Activated effector memory CD4-positive, alpha-beta T cell treated with anti-CD3 and anti-CD28 coated beads, Interleukin-2, amount 50 U/mL, for 16 hours (primary cell): ENCODE measurements at places on chromosomes 7 and 10.

DNA sequence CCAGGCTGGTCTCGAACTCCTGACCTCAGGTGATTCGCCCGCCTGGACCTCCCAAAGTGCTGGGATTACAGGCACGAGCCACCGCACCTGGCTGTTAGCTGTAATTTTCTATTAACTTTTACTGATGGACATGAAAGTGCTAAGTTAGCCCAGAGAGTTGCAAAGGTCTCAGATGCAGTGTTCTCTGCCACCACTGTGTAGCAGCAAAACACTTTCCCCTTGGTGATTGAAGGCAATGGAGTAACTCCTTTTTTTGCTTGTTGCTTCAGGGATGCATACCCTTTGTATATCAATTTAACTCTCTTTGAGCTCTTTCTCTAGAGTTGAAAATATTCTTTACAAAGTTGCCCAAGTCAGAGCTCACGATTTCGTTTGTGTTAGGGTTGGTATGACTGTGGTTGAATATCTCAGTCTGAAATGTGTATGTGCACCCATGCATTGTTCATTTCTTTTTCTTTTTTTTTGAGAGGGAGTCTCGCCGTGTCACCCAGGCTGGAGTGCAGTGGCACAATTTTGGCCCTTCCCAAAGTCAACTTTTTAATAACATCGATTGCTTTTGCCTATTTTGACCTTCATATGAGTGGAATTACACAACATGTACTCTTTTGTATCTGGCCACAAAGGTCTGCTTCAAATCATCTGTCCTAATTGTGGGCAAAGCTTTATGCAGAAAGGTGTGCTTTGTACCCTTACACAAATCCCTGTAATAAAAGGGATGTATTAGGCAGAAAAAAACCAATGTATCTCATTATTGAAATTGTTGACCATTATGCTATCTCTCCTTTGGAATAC, 52.6 kb downstream of the GTF2I start:
- no peak for DNase-seq

DNA sequence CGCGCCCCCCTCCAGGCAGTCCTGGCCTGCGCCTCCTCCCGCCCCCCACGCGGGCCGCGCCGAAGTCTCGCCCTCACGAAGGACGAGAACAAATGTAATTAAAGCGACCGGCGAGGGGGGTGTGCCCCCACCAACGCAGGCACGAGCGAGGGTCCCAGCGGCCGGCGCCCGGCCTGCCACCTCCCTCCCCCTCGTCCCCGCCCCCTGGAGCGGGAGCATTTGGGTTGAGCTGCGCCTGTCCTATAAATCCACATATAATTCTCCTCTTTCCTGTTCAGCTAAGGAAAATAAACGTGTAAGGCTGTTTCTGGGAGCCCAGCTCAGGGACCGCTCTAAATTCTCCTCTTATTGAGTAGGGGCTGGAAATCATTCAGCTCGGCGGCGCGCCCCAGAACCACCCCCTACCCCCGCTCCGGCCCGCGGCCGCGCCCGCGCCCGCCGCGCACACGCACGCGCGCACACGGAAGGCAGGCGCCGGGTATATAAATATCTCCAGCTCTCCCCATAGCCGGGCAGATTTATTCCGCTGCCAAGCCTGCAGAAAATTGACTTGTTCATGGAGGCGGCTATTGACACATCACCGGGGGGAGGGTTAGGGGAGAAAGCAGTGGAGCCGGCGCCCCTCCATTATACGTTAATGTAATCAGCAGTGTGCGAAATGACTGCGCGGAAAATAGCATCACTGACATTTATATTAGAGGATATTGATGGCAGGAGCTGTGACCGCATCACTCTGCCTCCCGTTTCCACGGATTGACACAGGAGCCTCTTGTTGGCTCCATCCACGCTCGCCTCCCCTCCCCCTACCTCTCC, 61.6 kb upstream of the BTRC start:
- no peak for DNase-seq

GRCh38 chr7:93442478-93443224, 131.9 kb downstream of the CALCR start:
- peak; percentile 69 for DNase-seq

- DNase-seq: no peak
Observed at GRCh38 chr7:38187794-38188440, 9.9 kb downstream of the STARD3NL start.

DNA sequence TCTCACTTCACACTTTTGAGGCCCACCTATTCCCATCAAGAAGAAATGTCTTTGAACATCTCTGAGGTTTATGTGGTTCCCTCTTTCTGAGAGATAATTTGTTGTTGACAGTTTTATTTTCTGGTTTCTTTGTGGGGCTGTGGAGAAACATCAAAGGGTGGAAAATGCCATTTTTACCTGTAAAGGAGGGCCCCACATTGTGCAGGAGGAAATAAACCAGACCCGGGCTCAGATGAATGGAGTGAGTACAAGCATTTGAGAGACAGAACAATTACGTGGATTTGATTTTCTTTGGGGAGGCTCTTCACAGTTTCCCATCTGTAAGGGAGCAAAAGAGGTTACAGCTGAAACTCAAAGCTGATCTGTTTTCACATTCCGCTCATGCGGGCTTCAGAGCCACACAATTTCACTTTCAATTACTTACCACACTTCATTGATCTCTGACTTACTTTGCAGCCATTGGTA, 29.8 kb downstream of the ITPRIP start:
- no peak for DNase-seq

DNA sequence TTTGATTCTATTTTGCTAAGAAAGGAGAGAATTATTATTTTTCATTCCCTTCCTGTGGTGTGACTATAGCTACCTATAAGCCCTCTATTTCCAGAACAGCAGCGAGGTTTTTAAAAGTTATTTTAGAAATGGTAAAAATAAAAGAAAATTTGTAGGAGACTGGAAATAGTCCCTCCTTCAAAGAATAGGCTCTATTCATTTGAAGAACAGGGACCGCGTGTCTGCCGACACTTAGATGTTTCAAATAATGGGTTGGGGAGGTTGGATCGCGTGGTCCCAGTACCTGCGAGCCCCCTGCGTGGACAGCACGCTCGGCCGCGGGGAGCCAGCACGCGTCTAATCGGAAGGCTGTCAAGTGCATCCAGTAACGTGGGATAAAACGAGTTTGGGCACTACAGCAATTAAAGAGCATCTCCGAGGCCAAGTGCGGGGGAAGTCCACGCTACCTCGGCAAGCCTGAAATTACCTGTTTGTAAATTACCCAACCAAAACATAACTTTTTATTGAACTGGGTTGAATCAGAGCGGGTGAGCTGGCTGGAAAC, 1.0 kb downstream of the CACNA2D1 start:
- DNase-seq: no peak

DNA sequence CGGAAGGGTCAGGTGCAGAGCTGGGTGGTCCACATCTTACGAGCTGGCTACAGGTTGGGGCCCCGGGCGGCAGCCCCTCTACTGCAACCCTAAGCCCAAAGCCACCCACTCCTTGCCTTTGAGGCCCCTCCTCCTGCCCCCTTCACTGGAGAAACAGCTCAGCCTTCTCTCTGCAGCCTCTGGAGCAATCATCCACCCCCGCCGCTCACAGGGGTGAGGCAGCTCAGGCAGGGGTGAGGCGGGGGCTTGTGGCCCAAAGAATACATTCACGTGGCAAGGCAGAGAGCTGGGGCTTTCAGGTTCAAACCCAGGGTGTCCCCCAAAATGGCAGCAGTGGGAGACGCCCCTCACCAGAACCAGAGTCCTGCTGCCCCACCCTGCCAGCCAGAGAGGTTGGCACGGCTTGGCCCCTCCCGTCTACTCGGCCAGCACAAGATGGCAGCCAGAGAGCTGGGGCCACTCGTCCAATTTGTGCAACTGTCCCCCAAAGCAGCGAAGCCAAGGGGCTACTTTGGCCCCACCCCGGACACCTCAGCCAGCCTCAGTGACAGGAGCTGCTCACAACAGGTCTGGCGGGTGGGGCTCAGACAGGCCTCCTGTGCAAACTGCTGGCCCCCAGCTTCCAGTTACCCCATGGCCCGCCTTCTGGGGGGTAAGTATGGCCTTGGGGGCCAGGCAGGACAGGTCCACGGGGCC, 7.2 kb downstream of the GNB2 start:
- no peak for DNase-seq

DNA sequence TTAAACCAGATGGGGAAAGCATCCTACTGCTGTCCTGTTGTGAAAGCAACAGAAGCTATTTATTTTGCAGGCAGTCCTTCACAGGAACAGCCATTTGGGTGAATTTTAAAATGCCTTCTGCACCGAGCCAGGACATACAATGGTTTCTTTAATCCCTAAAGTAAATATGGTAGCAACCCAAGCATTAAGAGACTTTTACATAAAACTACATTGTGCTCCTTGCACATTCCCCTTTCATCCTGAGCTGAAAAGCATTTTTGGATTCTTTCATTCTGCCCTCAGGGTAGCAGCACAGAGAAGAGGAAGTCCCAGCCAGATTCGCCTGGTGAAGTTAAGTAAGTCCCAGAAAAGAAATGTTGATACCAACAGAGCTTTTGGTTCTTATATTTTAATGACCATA, 84.0 kb upstream of the FAM3C start:
- no peak for DNase-seq

- no peak for DNase-seq
Observed at GRCh38 chr7:159192725-159193453, 48.2 kb upstream of the VIPR2 start.

DNA sequence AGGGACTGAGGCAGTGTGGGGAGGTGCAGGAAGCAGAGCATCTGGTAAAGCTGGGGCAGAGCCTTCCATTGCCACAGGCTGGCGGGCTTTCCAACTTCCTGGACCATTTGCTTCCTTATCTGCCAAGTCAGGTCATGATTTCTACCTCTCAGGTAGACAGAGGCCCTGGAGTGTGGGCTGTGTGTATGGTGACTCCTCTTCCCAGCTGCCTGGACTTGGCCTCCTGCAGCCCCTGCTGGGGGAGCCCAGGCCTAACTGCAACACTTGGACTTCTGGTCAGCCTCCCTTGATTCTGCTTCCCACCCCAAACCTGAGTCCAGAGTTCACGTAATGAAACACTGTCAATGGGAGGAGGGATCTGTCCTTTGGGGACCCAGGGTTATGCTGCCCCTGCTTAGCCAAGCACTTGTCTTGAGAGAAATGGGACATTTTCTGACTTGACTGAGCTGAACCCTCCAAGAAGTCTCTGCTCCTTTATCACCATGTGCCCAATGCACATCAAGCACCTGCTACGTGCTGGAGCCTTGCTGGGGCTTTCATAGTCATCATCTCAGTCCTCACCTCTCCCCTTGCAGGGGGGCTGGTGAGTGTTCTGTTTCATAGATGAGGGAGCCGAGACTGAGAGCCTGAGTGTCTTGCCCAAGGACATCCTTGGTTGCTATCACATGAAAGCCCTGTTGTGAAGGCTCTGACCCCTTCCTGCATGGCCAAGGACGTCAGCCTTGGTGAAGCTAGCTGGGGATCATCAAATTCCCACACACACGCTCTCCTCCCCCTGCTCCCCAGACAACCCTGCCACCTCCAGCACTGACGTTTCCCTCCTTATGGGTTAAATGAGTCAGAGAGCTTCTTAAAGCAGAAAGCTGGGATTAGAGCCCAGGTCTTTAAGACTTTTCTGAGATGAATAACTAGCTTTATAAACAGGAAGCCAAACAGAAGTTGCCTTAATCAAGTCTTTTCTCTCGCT, 3.4 kb downstream of the CLEC2L start:
- DNase-seq: no peak
